CD4-positive, alpha-beta T cell treated with Interleukin-6 at 100 ng/mL for 8 hours (primary cell): ENCODE measurements at places on chromosomes 4 and X.

- peak; percentile 81 for DNase-seq
Measured at GRCh38 chrX:131734621-131735020, 190.7 kb downstream of the OR13H1 start.

GRCh38 chr4:53315300-53315699 is 50.6 kb downstream of the SCFD2 start:
- no peak for DNase-seq

GRCh38 chr4:82429728-82430192 is 502 bp downstream of the HNRNPDL start:
- peak; percentile 75 for DNase-seq

GRCh38 chr4:118749347-118749988 is 64.3 kb downstream of the METTL14 start:
- no peak for DNase-seq
